ENCODE measurements at places on chromosomes 6 and 20. TPM values are rescaled to one million over a fixed set of nuclear protein-coding genes. Genes with fewer than 3 reads are reported as not detected.

The C6orf58 gene
- total RNA-seq, result not detected

The FLRT3 gene
- total RNA-seq, result 0.75 TPM

The NRN1 gene
- total RNA-seq, result 31.6 TPM

The SOX18 gene
- 43.2 TPM for total RNA-seq

The GABRR1 gene
- 1.8 TPM for total RNA-seq

The IDH3B gene
- total RNA-seq, result 51.4 TPM

The GPLD1 gene
- total RNA-seq, result 7.3 TPM

The TFAP2C gene
- total RNA-seq, result 0.54 TPM

The THBD gene
- 54.0 TPM for total RNA-seq

DNA sequence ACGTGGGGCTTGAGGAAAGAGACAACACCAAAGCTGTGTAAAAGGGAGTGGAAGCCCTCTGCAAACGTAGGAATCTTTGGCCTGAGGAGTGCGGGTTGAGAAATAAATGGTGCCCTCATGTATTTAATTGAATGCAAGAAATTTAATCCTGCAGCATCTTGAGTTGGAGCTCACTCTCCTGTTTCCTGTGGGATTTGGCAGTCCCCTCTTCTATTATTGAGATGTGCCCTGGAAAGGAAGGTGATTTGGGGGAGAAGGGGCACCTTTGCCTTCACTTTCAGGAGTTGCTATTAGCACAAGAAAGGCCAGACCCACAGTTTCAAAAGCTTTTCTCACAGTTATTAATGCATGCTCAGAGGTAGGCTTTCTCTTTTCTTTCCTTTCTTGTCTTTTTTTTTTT, 201.4 kb upstream of the HDDC2 start:
- H3K27ac ChIP-seq, result no peak overlapping the region
- no peak overlapping the region for H3K4me3 ChIP-seq
- DNase-seq, result no peak

GRCh38 chr20:9919271-9920014, 80.6 kb upstream of the PAK5 start:
- H3K27ac ChIP-seq, result no peak overlapping the region
- no peaks in the 10 kb centered on the region for H3K27me3 ChIP-seq
- no peaks in the 10 kb centered on the region for H3K4me1 ChIP-seq
- no peaks in the 10 kb centered on the region for H3K36me3 ChIP-seq

- H3K27ac ChIP-seq, result no peak overlapping the region
- peak overlapping the region; percentile 77 for H3K4me3 ChIP-seq
- H3K36me3 ChIP-seq, result no peaks in the 10 kb centered on the region
- peak; percentile 62 for DNase-seq
- no peaks in the 10 kb centered on the region for H3K27me3 ChIP-seq
- no peaks in the 10 kb centered on the region for H3K4me1 ChIP-seq
Observed at GRCh38 chr6:27188885-27189418, 58.5 kb upstream of the PRSS16 start.

GRCh38 chr6:150380256-150380655, 11.4 kb downstream of the IYD start:
- no peak overlapping the region for H3K27ac ChIP-seq
- no peaks in the 10 kb centered on the region for H3K27me3 ChIP-seq
- H3K36me3 ChIP-seq, result no peaks in the 10 kb centered on the region

GRCh38 chr20:60803335-60804055, 448.6 kb upstream of the CDH4 start:
- H3K36me3 ChIP-seq, result no peaks in the 10 kb centered on the region
- no peak overlapping the region for H3K27ac ChIP-seq
- H3K4me3 ChIP-seq, result no peak overlapping the region
- no peaks in the 10 kb centered on the region for H3K4me1 ChIP-seq
- no peaks in the 10 kb centered on the region for H3K27me3 ChIP-seq
- no peak for DNase-seq

- H3K4me3 ChIP-seq, result no peak overlapping the region
- DNase-seq, result no peak
- H3K36me3 ChIP-seq, result no peaks in the 10 kb centered on the region
- H3K27ac ChIP-seq, result no peak overlapping the region
- H3K4me1 ChIP-seq, result no peaks in the 10 kb centered on the region
Observed at GRCh38 chr6:79872986-79873385, 74.4 kb downstream of the ELOVL4 start.

DNA sequence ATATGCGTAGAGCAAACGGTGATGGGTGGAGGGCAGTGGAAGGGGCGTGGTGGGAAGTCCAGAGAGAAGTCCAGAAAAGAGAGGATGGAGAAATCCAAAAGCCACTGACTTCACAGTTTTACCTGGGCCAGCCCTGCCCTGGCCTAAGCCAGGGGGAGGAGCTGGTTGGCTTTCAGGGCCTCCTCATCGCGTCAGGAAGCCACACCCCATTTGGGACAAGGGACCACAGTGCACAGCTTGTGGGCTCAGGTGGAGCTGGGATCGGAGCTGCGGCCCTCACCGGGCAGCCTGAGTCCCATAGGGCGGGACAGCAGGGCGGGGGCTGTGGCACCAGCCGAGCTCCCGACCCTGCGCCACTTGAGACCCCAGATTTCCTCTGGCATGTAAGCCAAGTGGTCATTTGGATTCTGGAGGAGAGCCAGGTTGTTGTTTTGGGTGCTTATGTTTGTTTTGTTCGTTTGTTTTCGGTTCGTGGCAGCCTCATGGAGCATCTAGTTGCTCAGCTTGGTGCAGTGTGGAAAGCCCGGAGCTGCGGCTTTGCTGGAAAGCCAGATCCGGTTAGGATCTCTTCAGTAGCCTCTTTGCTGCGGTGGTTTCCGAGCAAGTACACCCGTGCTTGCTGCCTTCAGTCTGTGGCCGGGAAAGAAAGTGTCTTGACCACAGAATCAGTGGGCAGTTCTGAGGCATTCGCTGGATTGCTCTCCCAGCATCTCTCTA, 42.2 kb downstream of the RIOK1 start:
- no peak for DNase-seq
- H3K4me3 ChIP-seq, result no peak overlapping the region
- H3K27me3 ChIP-seq, result no peaks in the 10 kb centered on the region
- H3K27ac ChIP-seq, result no peak overlapping the region
- H3K4me1 ChIP-seq, result no peaks in the 10 kb centered on the region

DNA sequence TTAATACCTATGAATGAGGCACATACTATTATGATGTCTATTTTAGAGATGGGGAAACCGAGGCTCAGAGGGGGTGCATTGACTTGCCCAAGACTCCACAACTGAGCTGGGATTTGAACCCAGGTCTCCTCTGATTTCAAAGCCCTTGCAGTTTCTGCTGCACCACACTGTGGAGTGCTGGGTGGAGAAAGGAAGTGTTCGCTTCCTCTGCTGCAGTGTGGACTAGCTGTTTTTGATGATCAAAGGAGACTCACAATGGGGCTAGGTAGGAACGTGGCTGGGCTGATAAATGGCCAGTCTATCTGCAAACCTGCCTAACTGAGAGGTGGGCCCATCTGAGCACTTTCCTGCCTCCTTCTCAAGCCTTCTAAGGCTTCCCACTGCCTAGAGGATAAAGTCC, 87.2 kb downstream of the CD40 start:
- no peak overlapping the region for H3K4me3 ChIP-seq
- no peaks in the 10 kb centered on the region for H3K36me3 ChIP-seq
- peaks cover 4% of the 10 kb centered on the region for H3K27me3 ChIP-seq
- no peaks in the 10 kb centered on the region for H3K4me1 ChIP-seq
- no peak for DNase-seq

GRCh38 chr20:58791286-58791685, 59.4 kb downstream of the GNAS-AS1 start:
- H3K4me3 ChIP-seq, result no peak overlapping the region
- no peaks in the 10 kb centered on the region for H3K4me1 ChIP-seq
- H3K36me3 ChIP-seq, result no peaks in the 10 kb centered on the region
- H3K27me3 ChIP-seq, result no peaks in the 10 kb centered on the region

DNA sequence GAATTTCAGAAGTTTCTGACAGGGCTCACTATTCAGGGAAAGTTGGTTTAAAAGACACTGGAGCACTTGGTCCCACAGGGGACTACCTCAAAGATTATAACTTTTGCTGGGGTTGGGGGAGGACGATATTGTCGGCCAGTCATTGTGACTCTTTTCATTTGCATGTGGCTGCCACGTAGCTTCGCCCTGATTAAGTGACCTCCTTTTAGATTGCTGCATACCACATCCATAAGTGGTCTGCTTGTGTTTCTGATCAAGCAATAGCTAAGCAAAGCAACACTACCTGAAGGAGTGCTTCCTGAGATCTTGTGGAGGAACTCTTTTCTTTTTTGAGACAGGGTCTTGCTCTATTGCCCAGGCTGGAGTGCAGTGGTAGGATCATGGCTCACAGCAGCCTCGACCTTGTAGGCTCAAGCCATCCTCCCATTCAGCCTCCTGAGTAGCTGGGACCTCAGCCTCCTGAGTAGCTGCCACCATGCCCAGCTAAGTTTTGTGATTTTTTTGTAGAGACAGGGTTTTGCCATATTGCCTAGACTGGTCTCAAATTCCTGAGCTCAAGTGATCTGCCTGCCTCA, 691.3 kb downstream of the EPM2A start:
- H3K27me3 ChIP-seq, result no peaks in the 10 kb centered on the region
- H3K36me3 ChIP-seq, result no peaks in the 10 kb centered on the region
- H3K4me3 ChIP-seq, result no peak overlapping the region
- no peak for DNase-seq
- H3K4me1 ChIP-seq, result no peaks in the 10 kb centered on the region

DNA sequence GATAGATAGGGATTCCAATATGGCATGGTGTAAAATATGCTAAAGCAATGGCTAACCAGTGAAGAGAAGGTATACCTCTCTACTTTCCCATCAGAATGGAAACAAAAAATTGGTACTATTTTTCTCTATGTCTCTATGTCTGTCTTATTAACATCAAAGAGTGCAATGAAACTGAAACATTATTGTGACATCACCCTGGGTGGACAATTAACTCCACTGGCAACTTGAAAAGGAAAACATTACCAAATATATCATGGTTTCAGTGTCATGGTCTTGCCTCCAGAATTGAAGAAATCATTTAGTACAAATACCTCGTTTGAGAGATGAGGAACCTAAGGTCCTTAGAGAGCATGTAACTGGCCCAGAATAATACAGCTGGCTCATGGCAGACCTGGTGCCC, 1132.5 kb upstream of the MAP3K7 start:
- DNase-seq, result no peak
- no peaks in the 10 kb centered on the region for H3K36me3 ChIP-seq

GRCh38 chr6:44772838-44773237, 385.3 kb downstream of the CDC5L start:
- no peak overlapping the region for H3K4me3 ChIP-seq
- H3K4me1 ChIP-seq, result no peaks in the 10 kb centered on the region
- DNase-seq, result no peak
- H3K27ac ChIP-seq, result no peak overlapping the region

GRCh38 chr6:167479301-167479700, 154.4 kb downstream of the TTLL2 start:
- no peaks in the 10 kb centered on the region for H3K36me3 ChIP-seq
- H3K4me3 ChIP-seq, result no peak overlapping the region
- no peaks in the 10 kb centered on the region for H3K4me1 ChIP-seq
- no peak for DNase-seq
- H3K27me3 ChIP-seq, result no peaks in the 10 kb centered on the region

DNA sequence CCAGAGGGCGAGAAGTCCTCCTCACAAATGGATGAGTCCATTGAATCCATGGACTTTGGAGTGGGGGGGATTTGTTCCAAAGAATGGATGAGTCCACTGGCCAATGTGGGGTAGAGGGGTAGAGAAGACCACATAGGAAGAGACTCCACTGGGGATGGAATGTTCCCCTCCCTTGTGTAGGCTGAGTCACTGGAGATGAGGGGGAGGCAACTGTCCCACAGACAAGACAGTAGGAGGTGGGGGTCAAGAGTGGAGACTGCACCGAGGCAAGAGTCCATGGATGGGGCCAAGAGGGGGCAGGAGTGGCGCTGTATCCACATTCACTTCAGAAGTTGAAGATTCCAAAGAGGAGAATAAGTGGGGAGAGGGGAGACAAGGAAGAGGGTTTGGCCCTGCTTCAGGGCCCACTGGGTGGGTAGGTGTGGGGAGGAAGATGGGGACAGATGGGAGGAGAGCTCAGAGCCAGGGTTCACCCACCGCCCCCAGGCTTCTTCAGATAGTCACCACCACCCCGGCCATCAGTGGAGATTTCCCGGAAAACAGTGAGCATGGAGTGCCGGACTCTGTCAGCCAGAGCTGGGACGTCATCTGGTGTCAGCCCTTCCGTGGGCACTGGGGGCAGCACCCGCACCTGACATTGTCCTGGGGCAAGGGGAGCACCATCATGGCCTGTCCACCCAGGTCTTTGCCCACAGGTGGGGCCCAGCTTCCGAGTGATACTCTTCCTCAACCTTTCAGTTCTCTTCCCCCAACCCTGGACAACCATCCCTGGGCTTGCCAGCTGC, 4.6 kb downstream of the EGFL8 start:
- no peak overlapping the region for H3K27ac ChIP-seq
- no peak overlapping the region for H3K4me3 ChIP-seq
- peaks cover 6% of the 10 kb centered on the region for H3K36me3 ChIP-seq
- no peaks in the 10 kb centered on the region for H3K4me1 ChIP-seq

DNA sequence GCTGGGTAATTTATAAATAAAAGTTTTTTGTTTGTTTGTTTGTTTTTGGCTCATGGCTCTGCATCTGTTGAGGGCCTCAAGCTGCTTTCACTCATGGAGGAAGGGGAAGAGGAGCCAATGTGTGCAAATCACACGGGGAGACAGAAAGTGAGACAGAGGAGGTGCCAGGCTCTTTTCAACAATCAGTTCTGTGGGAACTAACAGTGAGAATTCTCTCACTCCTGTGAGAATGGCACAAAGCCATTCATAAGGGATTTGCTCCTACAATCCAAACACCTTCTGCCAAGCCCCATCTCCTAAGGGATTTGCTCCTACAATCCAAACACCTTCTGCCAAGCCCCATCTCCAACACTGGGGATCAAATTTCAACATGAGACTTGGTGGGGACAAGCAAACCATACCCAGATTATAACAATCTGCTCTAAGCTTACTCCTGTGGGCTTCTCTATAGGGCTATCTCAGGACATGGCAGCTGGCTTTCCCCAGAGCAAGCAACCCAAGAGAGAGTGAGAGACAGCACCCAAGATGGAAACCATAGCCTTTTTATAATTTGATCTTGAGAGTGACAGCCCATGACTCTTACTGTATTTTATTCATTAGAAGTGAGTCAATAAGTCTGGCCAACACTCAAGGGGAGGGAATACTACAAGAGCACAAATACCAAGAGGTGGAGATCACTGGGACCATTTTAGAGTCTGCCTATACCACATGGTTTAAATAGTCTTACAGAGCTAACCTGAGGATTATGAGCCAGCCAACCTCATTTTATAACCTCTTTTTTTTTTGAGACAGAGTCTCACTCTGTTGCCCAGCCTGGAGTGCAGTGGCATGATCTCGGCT, 22.8 kb upstream of the LRRC1 start:
- DNase-seq, result no peak
- H3K27me3 ChIP-seq, result no peaks in the 10 kb centered on the region
- peaks cover 1% of the 10 kb centered on the region for H3K4me1 ChIP-seq
- no peak overlapping the region for H3K4me3 ChIP-seq
- H3K36me3 ChIP-seq, result no peaks in the 10 kb centered on the region
- no peak overlapping the region for H3K27ac ChIP-seq

DNA sequence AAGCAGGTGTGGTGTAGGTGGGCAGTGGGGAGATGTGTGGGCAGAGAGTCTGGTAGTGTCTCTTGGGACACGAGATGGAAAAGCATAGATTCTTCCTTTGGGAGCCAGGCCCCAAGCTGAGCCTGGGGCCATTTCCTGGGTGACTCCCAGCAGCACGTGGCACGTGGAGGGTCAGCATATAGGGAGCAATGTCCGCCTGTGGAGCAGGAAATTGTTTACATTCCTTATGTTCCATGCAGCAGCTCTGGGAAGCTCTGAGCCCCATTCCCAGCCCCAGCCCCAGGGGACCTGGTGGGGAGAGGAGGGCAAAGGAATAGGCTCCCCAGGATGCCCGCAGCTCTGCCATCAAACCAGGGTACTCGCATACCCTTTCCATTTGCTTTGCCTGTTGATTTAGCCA, 57.6 kb downstream of the DAAM2 start:
- peaks cover 9% of the 10 kb centered on the region for H3K4me1 ChIP-seq
- no peak overlapping the region for H3K4me3 ChIP-seq
- no peak overlapping the region for H3K27ac ChIP-seq
- no peaks in the 10 kb centered on the region for H3K27me3 ChIP-seq
- H3K36me3 ChIP-seq, result no peaks in the 10 kb centered on the region
- no peak for DNase-seq
